ENCODE measurements at places on chromosomes 6 and 20.

DNA sequence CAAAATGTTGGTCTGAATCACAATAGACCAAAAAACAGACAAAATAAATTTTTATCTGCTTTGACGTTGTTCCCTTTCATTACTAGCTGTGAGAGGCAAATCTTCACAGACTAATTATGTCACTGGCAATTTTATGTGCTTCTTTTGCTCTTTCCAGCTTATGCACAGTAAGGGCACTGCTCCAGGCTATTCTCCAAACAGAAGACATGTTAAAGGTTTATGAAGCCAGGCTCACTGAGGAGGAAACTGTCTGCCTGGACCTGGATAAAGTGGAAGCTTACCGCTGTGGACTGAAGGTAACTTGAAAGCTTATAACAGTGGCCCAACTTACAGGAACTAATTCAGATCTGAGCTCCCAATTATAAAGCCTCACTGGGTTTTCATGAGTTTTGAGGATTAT is 15.5 kb upstream of the SNRNP48 start:
- no peak for DNase-seq

DNA sequence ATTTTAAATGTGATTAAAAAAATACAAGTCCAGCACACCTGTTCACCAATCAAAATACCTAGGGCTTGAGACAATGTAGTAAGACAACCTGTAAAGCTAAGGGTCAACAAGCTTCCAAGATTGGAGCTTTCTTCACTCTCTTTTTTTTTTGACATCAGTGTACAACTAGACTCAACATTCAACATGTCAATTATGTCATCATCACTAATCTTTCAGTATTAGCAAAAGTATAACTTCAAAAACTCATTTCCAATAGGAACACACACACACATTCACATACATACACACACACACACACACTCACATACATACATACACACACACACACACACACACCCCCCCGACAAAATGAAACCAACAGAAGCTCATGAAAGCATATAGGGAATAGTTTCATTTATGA is 26.0 kb downstream of the PRKN start:
- no peak for DNase-seq

- DNase-seq, result no peak
These were observed 20.5 kb downstream of the PTK7 start for GRCh38 chr6:43096451-43097097.

- no peak for DNase-seq
These were observed 13.8 kb upstream of the TCP11 start for GRCh38 chr6:35154947-35155346.

DNA sequence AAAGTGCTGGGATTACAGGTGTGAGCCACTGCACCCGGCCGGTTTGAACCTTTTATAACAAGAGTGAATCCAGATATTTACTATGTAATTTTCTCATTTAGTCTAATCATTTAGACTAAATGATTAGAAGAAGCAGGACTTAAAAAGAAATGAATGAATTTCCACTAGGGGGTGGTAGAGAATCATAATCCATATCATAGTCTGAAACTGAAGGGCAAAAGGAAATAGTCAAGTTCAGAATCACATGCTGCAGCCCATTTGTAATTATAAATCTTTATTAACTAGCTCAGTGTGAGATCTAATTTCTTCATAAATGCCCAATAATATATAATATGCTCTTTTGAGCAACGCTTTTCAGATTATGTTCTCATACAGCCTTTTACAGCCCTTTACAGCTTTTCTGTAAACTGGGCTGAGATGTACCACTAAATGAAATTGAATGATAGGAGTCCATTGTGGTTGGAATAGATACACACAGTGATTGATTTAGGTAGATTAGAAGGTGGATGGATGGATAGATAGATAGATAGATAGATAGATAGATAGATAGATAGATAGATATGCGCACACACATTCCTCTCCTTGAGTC is 31.8 kb downstream of the PSMB9 start:
- DNase-seq, result no peak

GRCh38 chr20:19974630-19975435 is 42.3 kb upstream of the NAA20 start:
- no peak for DNase-seq

- no peak for DNase-seq
These were observed 31.2 kb downstream of the PARD6B start for GRCh38 chr20:50762435-50763220.

- DNase-seq, result no peak
These were observed 253.1 kb downstream of the ADGB start for GRCh38 chr6:146851837-146852236.

- DNase-seq, result no peak
These were observed 54.6 kb downstream of the GMDS start for GRCh38 chr6:2190661-2191389.

GRCh38 chr6:17393892-17394631 is 667 bp downstream of the CAP2 start:
- DNase-seq, result no peak

DNA sequence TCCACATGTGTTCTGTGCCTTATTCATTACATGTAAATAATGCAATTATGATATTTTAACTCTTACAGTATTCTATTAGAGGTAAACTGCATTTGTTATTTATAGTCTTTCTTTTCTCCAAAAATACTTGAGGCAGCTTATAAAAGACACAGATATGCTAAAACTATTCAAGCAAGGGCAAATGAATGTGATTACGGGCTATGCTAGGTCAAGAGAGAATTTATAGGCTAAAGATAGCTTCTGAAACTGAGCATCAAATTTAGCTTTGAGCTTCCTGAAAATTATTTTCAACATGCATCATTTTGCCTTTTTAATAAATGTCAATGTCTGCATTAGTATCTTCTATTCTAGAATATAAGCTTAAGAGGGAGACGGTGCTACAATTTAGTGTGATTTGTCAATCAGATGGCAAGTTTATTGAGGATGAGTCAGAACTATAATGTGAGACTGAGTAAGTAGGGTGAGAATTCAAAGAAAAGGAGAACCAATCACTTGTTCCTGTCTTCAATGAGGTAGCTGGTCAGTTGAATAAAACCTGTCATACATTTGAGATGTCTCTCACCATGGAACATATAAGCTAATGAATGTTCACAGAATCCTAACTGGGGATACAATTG is 669.4 kb upstream of the CITED2 start:
- DNase-seq, result no peak
